ENCODE measurements at places on chromosomes 13 and 19. TPM values are rescaled to one million over a fixed set of nuclear protein-coding genes. Genes with fewer than 3 reads are reported as not detected.
A peak's percentile ranks its signal among the peaks of the same experiment; 100 is the strongest.

COMP gene
- total RNA-seq: 2.8 TPM

KIR2DL1 gene
- total RNA-seq: not detected

NKG7 gene
- not detected for total RNA-seq

CA11 gene
- 12.0 TPM for total RNA-seq

LILRB3 gene
- 0.24 TPM for total RNA-seq

SELENOV gene
- total RNA-seq: 0.50 TPM

HIPK4 gene
- total RNA-seq: 0.07 TPM

TGFBR3L gene
- not detected for total RNA-seq

KASH5 gene
- not detected for total RNA-seq

PTGIR gene
- total RNA-seq: 5.2 TPM

- no peaks in the 10 kb centered on the region for H3K4me1 ChIP-seq
- no peaks in the 10 kb centered on the region for H3K36me3 ChIP-seq
- H3K4me3 ChIP-seq: no peak overlapping the region
- DNase-seq: no peak
- H3K27ac ChIP-seq: no peak overlapping the region
- no peaks in the 10 kb centered on the region for H3K27me3 ChIP-seq
These were observed 550.1 kb downstream of the SLITRK6 start for GRCh38 chr13:85249151-85249550.

- DNase-seq: peak; percentile 17
- peak overlapping the region; percentile 32 for H3K27ac ChIP-seq
- peaks cover 10% of the 10 kb centered on the region for H3K4me1 ChIP-seq
- no peaks in the 10 kb centered on the region for H3K36me3 ChIP-seq
- no peaks in the 10 kb centered on the region for H3K27me3 ChIP-seq
- no peak overlapping the region for H3K4me3 ChIP-seq
These were observed 498.1 kb downstream of the KLF5 start for GRCh38 chr13:73556902-73557301.

GRCh38 chr19:912181-913079 is 589 bp downstream of the R3HDM4 start:
- peak overlapping the region; percentile 89 for H3K27ac ChIP-seq
- H3K36me3 ChIP-seq: no peaks in the 10 kb centered on the region
- peak overlapping the region; percentile 91 for H3K4me3 ChIP-seq
- DNase-seq: peak; percentile 53

GRCh38 chr13:77316430-77316829 is 10.5 kb downstream of the MYCBP2 start:
- no peaks in the 10 kb centered on the region for H3K4me1 ChIP-seq
- no peak overlapping the region for H3K27ac ChIP-seq
- no peaks in the 10 kb centered on the region for H3K27me3 ChIP-seq
- DNase-seq: no peak
- H3K4me3 ChIP-seq: no peak overlapping the region
- no peaks in the 10 kb centered on the region for H3K36me3 ChIP-seq

DNA sequence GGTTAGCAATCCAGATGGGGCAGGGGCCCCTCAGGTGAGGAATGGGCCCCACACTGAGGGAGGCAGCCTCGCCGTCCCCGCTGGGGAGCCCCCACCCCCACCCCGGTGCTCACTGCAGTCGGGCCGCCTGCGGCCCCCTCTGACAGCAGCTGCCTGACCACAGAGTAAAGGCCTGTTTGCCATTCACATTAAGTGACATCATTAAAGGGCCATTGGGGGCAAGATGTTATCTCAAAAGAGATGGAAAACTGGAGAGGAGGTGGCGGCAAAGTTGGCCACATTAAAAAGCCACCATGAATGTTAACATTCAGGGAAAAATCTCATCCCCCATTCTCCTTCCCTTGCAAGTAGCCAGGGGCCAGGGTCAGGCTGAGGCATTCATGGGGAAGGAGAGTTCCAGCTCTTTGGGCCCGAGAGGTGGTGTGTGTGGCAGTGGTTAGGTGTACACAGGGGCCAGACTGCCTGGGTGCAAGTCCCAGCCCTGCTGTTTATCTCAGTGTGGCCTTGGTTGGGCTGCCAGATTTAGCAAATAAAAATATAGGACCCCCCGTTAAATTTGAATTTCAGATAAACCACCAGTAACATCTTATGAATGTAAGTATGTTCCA is 20.9 kb downstream of the VSTM2B start:
- H3K4me1 ChIP-seq: peaks cover 8% of the 10 kb centered on the region
- no peak overlapping the region for H3K4me3 ChIP-seq

- H3K27ac ChIP-seq: peak overlapping the region; percentile 56
- H3K36me3 ChIP-seq: no peaks in the 10 kb centered on the region
- H3K4me3 ChIP-seq: no peak overlapping the region
- no peaks in the 10 kb centered on the region for H3K27me3 ChIP-seq
- peak; percentile 67 for DNase-seq
These were observed 18.5 kb downstream of the POU2F2 start for GRCh38 chr19:42113641-42114348.

DNA sequence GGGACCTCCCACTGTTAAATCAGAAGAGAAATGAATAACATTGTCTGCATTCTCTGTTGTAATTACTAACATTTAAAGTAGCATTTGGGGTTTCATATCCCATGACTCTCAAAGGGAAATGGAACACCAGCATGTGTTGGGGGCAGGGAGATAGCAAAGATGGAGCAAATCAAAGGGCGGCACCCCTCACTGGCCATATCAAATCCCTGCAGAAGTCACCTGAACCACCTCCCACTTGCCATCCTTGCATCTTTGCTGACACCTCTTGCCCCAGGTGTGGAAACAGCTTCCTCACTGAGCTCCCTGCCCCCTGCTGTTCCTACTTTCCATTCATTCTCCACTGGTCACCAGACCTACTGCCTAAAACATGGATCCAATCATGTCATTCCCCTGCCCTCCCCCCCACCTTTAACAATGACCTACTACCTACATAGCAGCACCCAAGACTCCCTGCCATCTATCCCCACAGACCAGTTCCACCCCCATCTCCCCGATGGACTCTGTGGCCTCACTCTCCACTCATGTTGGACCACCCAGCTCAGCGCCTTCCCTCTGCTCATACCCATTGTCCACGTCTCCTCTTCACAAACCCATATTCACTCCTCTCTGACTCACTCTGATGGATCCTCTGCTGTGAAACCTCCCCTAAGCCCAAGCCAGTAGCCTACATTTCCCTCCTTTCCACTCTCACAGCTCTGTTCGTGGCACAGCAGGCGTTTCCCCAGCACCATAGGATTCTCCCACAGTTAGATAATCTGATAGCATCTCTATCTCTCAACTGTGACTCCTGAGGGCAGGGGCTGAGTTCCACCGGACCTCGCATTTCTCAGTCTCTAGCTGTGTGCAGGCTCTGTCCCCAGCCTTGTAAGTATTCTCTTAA is 55.9 kb downstream of the DLEU7 start:
- no peaks in the 10 kb centered on the region for H3K4me1 ChIP-seq
- no peaks in the 10 kb centered on the region for H3K27me3 ChIP-seq
- H3K36me3 ChIP-seq: no peaks in the 10 kb centered on the region
- H3K4me3 ChIP-seq: no peak overlapping the region
- H3K27ac ChIP-seq: no peak overlapping the region
- no peak for DNase-seq

DNA sequence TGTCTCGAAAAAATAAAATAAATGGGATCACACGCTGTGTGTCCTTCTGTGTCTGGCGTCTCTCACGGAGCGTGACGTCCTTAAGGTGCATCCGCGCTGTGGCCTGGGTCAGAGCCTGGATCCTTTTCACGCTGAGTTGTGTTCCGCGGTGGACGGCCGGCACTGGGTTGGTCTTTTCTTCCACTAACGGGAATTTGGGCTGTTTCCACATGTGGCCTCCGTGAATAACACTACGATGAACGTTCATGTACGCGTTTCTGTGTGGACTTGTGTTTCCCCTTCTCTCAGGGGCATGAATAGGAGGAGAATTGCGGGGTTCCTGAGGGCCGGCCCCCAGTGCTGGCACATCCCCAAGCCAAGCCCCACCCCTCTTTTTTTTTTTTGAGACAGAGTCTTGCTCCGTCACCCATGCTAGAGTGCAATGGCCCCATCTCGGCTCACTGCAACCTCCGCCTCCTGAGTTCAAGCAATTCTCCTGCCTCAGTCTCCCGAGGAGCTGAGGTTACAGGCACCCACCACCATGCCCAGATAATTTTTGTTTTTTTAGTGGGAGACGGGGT is 6.2 kb upstream of the PTBP1 start:
- no peaks in the 10 kb centered on the region for H3K36me3 ChIP-seq
- H3K27me3 ChIP-seq: no peaks in the 10 kb centered on the region
- no peak overlapping the region for H3K4me3 ChIP-seq
- H3K27ac ChIP-seq: no peak overlapping the region
- H3K4me1 ChIP-seq: peaks cover 16% of the 10 kb centered on the region

GRCh38 chr19:50330365-50331078 is 1.3 kb upstream of the KCNC3 start:
- peaks cover 30% of the 10 kb centered on the region for H3K27me3 ChIP-seq
- no peaks in the 10 kb centered on the region for H3K36me3 ChIP-seq
- peaks cover 25% of the 10 kb centered on the region for H3K4me1 ChIP-seq
- DNase-seq: peak; percentile 95
- peak overlapping the region; percentile 93 for H3K27ac ChIP-seq
- H3K4me3 ChIP-seq: peak overlapping the region; percentile 35

- no peaks in the 10 kb centered on the region for H3K27me3 ChIP-seq
- no peaks in the 10 kb centered on the region for H3K4me1 ChIP-seq
These were observed 954.7 kb downstream of the SLITRK6 start for GRCh38 chr13:84844473-84844872.

GRCh38 chr13:61751039-61751438 is 335.4 kb upstream of the PCDH20 start:
- no peak overlapping the region for H3K4me3 ChIP-seq
- H3K27ac ChIP-seq: no peak overlapping the region
- no peaks in the 10 kb centered on the region for H3K27me3 ChIP-seq
- H3K4me1 ChIP-seq: no peaks in the 10 kb centered on the region
- no peak for DNase-seq

DNA sequence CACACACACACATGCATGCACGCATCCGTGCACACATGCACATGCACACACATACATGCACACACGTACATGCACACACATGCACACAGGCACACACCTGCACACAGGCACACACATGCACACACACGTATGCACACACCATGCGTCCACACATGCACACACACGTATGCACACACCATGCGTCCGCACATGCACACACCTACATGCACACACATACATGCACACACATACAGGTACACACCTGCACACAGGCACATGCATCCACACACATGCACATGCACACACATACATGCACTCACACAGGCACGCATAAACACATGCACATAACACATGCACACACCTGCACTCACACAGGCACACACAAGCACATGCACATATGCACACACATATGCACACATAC is 112.1 kb downstream of the DPF1 start:
- H3K27me3 ChIP-seq: no peaks in the 10 kb centered on the region
- no peaks in the 10 kb centered on the region for H3K4me1 ChIP-seq
- H3K4me3 ChIP-seq: no peak overlapping the region
- H3K36me3 ChIP-seq: peaks cover 4% of the 10 kb centered on the region
- DNase-seq: no peak

GRCh38 chr13:97512732-97513131 is 78.8 kb downstream of the RAP2A start:
- H3K36me3 ChIP-seq: no peaks in the 10 kb centered on the region
- H3K4me1 ChIP-seq: no peaks in the 10 kb centered on the region
- no peak overlapping the region for H3K27ac ChIP-seq
- no peak overlapping the region for H3K4me3 ChIP-seq

- no peaks in the 10 kb centered on the region for H3K27me3 ChIP-seq
- H3K4me1 ChIP-seq: no peaks in the 10 kb centered on the region
- no peak overlapping the region for H3K27ac ChIP-seq
- H3K4me3 ChIP-seq: no peak overlapping the region
- H3K36me3 ChIP-seq: no peaks in the 10 kb centered on the region
- DNase-seq: no peak
These were observed 26.4 kb upstream of the DPP9 start for GRCh38 chr19:4749870-4750590.

DNA sequence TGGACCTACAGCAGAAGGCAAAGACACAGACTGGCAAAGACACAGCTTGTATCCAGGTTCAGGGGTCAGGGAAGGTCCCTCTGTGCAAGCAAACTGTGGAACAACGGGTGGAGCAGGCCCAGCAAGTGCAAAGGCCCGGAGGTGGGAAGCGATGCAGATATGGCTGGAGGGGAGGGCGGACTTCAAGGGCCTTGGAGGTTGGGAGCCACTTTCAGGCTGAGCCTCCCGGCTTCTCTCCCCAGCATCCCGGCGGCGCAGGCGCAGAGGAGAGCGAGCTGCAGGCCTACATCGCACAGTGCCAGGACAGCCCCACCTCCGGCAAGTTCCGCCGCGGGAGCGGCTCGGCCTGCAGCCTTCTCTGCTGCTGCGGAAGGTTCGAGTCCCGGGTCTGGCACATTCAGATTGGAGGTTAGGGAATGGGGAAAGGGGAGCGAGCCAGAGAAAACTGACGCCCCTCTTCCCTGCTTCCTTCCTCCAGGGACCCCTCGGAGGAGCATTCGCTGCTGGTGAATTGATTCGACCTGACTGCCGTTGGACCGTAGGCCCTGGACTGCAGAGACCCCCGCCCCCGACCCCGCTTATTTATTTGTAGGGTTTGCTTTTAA is 2.1 kb upstream of the PNPLA6 start:
- peak overlapping the region; percentile 87 for H3K27ac ChIP-seq
- no peaks in the 10 kb centered on the region for H3K36me3 ChIP-seq
- peak overlapping the region; percentile 27 for H3K4me3 ChIP-seq
- no peaks in the 10 kb centered on the region for H3K27me3 ChIP-seq
- DNase-seq: no peak

- H3K4me3 ChIP-seq: no peak within 1 kb of the TSS
- DNase-seq: no peak
These were observed at the start of gene MYO1F for GRCh38 chr19:8577247-8577646. Gene MYO1F (minus strand): TSS chr19:8577442. CDS start chr19:8577309, 133 bp downstream.

DNA sequence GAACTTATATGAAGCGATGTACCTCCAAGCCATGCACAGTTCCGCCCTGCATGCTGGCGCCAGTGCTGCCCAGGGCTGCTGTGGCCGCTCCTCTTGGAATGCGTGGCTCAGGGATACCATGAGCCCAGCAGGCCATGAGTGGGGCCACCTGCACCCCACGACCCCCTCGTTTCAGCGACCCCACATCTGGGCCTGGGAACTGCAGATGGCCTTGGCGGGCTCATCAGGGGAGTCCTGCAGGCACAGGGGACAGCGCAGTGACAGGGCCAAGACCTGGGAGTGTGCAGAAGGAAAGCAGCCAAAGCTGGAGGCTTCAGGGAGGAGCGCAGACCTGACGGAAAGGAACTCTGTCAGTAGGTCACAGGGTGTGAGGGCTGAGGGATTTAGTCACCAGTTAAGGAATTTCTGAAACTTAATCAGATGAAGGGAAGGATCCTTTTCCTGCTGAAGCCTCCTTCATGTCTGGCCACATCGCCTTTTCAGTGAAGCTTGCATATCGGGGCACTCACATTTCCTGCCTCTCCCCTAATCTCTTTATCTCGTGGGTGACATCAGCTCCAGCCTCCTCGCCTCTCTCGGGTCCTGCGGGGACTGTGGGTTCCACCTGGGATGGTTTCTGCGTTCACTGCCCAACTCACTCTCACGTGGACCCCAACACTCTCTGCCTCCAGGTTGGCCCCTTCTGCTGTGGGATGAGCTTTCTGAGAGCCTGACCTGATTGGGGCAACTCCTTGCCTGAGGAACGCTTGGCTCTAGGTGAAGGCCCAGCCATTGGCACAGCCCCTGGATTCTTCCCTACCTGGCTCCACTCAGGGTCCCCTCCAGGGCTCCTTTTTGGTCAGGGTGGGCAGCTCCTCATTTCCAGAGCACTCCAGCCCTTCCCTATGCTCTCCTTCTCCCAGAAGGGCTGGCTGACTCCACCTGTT is 123.5 kb downstream of the CRYL1 start:
- H3K36me3 ChIP-seq: no peaks in the 10 kb centered on the region
- DNase-seq: no peak
- no peak overlapping the region for H3K27ac ChIP-seq
- no peaks in the 10 kb centered on the region for H3K4me1 ChIP-seq
- H3K4me3 ChIP-seq: no peak overlapping the region
- H3K27me3 ChIP-seq: no peaks in the 10 kb centered on the region

GRCh38 chr13:99269627-99270241 is 11.6 kb upstream of the GPR18 start:
- no peaks in the 10 kb centered on the region for H3K4me1 ChIP-seq
- H3K36me3 ChIP-seq: no peaks in the 10 kb centered on the region
- peak; percentile 59 for DNase-seq
- no peak overlapping the region for H3K4me3 ChIP-seq

Data from hepatocyte (in vitro differentiated cells).